ENCODE measurements at places on chromosomes 2 and 18.

- no peak for DNase-seq
Observed at GRCh38 chr2:176159663-176160250, 2.6 kb downstream of the HOXD3 start.

GRCh38 chr2:136225950-136226835 is 108.2 kb upstream of the CXCR4 start:
- DNase-seq, result no peak

DNA sequence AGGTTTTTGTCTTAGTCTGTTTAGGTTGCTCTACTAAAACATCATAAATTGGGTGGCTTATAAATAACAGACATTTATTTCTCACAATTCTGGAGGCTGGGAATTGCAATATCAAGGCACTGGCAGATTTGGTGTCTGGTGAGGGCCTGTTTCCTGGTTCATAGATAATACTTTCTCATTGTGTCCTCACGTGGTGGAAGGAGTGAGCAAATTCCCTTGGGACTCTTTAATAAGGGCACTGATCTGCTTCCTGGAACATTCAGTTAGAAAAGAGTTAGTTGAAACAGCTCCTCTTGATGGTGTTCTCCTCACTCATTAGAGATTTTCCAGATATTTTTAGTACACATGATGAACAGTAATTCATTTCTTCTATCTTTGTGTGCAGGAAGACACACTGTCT is 22.3 kb downstream of the COL4A3 start:
- DNase-seq, result peak; percentile 64

GRCh38 chr2:148300544-148300943 is 279.7 kb downstream of the MBD5 start:
- DNase-seq, result peak; percentile 2

DNA sequence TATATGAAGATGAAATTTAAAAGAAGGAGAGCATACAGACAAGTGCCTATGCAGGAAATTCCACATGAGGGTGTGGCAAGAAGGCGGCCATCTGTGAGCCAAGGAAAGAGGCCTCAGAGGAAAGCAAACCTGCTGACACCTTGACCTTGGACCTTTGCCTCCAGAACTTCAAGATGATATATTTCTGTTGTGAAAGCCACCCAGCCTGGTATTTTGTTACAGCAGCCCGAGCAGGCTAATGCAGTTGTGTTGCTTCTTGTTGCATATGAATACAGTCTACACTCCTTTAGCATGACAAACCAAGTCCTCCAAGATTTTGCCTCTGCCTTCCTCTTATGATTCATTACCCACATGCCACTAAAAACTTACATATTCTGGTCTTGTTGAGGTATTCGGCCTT is 374.8 kb upstream of the TRIB2 start:
- no peak for DNase-seq

- peak; percentile 6 for DNase-seq
Observed at GRCh38 chr2:224630659-224631550, 45.7 kb upstream of the CUL3 start.

GRCh38 chr2:170498619-170499018 is 216.5 kb upstream of the SP5 start:
- no peak for DNase-seq

DNA sequence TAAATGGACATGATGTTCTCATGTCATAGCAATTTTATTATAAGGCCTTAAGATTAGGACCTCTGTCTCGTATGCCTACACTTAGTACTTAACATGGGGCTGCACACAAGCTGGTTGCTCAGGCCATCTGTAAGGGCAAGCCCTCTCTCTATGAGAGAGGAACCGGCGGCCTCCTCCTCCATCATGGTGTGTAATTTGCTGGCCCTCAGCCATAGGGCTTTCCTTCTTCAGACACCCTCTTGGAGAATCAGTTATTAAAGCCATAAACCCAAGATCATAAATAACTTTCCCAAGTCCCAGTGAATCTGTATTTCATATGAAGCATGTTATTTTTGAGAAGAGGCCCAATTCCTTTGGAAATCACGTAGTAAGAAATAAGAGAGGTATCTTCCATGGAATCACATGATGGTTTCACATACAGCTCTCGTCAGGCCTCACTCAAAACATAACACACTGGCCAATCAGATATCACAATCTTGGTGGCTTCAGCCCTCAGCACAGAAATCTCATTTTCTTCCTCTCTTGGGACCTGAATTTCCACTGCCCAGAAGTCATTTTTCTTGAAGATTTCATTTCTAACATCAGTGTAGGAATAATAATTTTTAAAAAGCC is 92.6 kb downstream of the RDH14 start:
- peak; percentile 20 for DNase-seq

- DNase-seq, result no peak
Observed at GRCh38 chr2:85748985-85749875, 4.6 kb upstream of the ATOH8 start.

- DNase-seq, result no peak
Observed at GRCh38 chr2:240286596-240286995, 146.1 kb upstream of the OTOS start.

DNA sequence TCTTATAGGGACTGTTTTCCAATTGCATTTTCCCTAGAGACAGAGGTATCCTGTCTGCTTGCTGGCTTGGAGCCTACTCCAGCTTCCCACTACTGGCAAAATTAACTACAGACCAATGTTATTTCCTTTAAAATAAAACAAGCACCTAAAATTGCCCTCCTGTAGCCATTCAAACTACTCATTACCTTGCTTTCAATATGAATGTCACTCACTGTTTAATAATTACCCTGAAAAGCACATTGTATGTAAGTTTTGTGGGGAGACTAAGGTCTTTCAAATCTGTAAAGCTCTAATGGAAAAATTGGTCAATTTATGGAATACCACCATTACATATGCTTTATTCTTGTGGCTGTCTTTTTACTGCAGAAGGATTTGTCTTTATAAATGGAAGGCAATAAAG is 87.3 kb downstream of the DOCK10 start:
- peak; percentile 17 for DNase-seq

DNA sequence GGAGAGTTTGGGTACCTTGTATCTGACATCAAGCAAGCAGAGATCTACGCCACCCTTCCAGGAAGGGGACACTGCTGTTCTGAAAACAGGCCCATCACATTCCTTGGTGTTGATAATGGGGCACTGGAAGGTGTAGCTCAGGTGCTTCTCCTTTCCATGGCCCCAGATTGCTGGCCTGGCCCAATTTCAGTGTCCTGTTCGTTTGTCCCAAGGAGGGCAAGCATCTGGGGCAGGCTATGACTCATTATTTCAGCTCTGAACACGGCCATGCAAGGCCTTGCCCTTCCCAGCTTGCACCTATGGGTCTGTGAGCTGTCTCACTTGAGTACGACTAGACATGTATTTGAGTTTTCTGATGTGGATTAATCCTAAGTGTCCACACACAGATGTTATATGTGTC is 101.5 kb downstream of the FHOD3 start:
- no peak for DNase-seq

DNA sequence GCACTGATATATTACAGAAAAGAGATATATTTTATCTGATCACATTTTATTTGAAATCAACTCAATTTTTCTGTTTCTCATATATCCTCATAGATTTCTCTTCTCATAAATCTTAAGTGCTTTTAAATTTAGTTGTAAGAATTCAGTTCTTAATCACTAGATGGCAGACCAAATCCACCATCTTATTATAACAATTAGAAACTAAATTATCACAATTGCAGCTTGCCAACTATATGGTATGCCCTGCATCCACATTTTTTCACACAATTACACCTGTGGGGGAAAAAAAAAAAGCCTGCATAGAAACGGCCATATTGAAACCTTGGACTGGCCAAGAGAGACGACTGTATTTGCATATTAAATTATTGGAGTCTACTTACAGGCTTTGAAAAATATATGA is 64.4 kb downstream of the COL5A2 start:
- peak; percentile 56 for DNase-seq

GRCh38 chr18:62420151-62420512 is 95.0 kb downstream of the TNFRSF11A start:
- DNase-seq, result peak; percentile 58

GRCh38 chr2:180000434-180000833 is 6.7 kb downstream of the CWC22 start:
- DNase-seq, result peak; percentile 48

- no peak for DNase-seq
Observed at GRCh38 chr18:76445741-76446232, 49.3 kb downstream of the ZNF516 start.

DNA sequence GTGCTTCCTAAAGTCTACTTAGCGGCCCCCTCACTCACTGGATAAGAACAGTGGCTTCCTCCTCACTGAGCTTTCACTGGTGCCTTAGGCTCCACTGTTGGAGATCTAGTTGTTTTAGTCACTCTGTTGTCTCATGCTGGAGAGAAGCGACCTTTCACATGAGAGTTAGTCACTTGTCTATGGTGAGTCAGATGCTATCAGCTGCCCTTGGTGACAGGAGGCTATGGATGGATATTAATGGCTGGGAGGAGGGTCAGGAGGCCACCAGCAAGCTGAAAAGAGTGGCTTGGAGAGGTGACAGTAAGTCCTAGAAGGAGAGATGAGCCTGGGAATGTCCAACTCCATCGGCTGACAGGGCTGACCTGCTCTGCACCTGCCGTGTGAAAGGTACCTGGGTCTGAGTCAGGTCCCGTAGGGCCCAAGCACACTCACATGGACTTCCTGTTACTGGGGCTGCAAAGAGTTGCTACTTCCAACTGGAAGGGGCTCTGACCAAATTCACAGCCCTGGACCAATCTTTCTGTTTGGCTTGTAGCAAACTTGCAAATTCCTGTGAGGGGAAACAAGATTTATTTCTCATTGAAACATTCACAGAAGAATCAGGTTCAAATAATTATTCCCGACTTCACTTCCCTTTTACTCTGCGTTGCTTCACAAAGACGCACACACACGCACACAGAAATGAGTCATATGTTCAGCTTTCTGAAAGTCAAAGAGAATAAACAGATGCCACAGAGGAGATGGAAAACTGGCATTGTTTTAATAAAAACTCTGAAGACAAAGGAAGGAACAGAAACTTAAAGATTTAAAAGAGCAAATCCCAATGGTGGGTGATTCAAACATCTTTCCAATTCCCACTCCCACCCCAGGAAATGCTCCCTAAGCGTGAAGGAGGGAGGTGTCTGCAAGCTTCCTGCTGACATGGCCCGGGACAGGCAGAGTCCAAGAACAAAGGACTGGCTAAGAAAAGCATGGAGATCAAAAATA is 203.5 kb upstream of the TWIST2 start:
- peak; percentile 98 for DNase-seq

DNA sequence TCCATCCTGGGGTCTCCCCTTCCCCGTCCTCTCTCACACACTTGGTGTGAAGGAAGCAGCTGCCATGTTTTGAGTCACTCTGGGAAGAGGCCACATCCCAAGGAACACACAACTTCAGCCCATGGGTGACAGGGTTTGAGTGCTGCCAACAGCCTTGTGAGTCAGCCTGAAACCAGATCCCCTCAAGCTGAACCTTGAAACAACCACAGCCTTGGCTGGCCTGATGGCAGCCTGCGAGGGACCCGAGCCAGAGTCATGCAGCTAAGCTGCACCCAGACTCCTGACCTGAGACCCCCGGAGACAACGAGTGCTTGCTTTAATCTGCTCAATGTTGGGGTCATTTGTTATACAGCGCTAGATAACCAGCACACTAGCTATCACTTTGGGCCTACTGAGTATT is 19.3 kb upstream of the MC2R start:
- no peak for DNase-seq

GRCh38 chr2:238493880-238494572 is 67.3 kb downstream of the ASB1 start:
- DNase-seq, result no peak

- DNase-seq, result no peak
Observed at GRCh38 chr18:75316826-75317225, 106.2 kb downstream of the TSHZ1 start.

DNA sequence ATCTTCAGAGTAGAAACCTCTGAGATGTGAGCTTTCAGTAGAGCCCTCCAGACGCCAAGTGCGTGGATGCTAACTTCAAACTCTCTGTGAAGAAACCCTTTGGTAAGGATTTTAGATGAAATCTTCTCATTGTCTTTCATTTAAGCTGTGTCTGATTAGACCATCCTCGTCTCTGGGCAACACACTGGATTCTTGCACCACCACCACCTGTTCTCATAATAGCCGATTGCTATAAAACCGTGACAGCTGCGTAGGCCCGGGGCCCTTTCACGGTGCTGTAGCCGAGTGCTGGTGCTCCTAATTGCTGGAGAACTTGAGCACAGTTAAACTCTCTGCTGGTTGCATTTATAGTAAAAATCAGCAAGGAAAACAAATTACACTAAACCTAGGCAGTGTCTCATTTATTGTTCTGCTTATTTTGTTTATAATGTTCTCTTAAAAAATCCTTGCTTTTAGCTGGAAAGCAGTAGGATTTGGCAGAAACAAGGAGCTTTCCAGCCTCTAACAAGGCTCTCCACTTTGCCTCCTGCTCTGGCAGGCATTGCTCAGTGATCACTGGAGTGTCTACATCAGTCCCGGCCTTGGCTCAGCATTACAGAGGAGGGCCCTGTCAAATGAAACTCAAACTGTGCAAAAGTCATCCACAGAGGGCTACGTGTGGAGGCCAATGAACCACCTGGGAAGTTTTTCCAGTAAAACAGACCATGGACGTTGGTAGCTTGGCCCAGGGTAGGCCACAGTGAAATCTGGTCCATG is 40.9 kb upstream of the MBP start:
- no peak for DNase-seq

- DNase-seq, result no peak
Observed at GRCh38 chr2:70161069-70161534, 29.7 kb downstream of the C2orf42 start.

DNA sequence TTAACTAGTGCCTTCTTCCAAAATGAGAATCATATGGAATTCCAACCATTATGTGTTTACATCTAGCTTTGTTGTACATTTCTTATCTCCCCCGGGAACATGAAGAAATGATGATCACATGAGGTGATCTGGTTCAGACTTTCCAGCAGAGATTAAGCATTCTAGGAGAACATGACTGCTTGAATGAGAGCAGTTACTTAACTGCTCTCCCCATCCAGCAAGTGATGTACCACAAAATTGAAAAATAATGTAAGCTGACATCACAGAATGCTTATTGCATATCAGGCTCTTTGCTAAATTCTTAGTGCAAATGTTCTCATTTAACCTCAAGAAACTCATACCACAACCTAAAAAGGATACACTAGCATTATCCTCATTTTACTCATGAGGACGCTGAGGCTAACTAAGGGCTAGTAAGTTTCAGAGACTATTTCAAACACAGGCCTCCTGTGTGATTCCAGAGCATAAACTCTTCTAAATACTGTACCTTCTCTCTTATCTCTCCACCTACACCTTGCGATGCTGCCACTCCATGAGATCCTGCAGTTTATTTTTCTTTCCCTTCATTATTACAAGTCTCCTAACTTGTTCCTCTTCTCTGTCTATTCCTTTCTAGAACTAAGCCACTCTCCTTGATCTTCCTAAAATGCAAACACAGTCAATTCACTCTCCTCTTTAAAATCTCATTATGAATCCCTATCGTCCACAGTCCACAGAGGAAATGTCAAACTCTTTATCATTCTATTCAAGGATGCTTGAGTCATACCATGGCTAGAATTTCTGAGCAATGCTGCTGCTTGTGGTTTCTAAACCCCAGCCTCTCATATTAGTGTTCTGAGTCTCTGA is 1224.8 kb upstream of the ZEB2 start:
- peak; percentile 95 for DNase-seq

GRCh38 chr2:65081232-65081685 is 25.0 kb downstream of the CEP68 start:
- DNase-seq, result no peak
